ENCODE measurements at places on chromosomes 16 and 17.

DNA sequence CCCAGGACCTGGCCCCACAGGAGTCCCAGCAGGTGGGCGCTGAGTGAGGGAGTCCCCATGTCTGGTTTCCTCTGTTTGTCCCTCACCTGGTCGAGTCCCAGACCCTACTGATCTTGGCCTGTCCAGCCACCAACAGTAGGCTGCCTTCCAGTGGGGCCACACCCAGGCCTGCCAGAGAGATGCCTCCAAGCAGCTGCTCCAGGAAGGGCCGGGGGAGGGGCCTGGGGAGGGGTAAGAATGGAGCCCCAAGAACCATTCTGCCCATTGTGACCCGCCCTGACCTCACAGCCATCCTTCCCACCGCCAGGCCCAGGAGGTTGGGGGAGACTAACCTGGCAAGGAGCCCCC is 736 bp downstream of the SPATA20 start:
- no peak for DNase-seq

GRCh38 chr16:27786923-27787625 is 237.1 kb downstream of the KATNIP start:
- no peak for DNase-seq

GRCh38 chr17:31216031-31216751 is 80.8 kb downstream of the OMG start:
- no peak for DNase-seq

GRCh38 chr16:89402962-89403361 is 87.4 kb downstream of the ANKRD11 start:
- DNase-seq: peak; percentile 49

DNA sequence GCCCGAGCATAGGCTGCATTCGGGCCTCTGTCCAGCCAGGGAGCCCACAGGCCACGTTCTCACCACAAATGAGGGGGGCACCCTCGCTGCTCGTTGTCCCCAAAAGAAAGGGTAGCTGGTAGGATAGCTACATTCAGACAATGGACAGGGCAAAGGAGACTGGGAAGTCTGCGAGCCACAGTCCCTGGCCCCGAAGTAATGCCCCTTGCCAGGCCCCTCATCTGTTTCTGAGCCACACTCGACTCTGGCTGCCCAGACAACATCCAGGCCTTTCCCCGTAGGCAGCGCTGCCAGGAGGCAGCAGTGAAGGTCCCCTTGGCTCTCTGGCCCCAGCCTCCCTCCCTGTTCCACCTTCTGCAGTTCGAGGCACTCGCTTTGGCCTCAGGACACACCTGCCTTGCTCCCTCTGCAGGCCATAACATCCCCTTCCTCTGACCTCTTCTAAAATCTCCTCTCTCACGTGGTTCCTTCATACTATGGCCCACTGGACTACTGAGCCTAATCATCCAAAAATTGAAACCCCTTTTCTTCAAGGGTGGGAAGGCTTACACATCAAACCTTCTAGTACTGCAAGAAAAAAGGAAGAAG is 12.2 kb downstream of the AIPL1 start:
- no peak for DNase-seq

Measured in activated CD8-positive, alpha-beta memory T cell treated with anti-CD3 and anti-CD28 coated beads, Interleukin-2, amount 50 U/mL, for 4 hours (primary cell).